ENCODE measurements at places on chromosomes 7 and 10.

- DNase-seq = no peak
Observed at GRCh38 chr10:91194497-91195179, 25.8 kb upstream of the PCGF5 start.

GRCh38 chr10:119374236-119374635 lies 166.9 kb downstream of the GRK5 start:
- DNase-seq = no peak

DNA sequence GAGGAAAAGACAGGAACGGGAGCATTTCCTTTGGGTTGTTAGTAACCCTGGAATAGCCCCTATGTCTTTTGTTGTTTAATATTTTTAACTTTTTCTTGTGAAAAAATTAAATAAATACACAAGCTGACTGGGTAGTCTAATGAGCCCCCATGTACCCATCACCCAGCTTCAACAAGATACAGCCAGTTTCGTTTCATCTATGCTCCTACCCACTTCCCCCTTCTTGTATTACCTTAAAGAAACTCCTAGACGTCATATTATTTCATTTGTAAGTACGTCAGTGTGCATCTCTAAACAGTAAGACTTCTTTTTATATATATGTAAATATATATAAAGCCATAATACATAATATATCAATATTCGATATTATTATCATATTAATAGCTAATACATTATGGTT lies 42.8 kb upstream of the NUB1 start:
- DNase-seq = no peak

- DNase-seq = peak; percentile 42
Observed at GRCh38 chr10:77513781-77514331, 123.8 kb downstream of the KCNMA1 start.

- no peak for DNase-seq
Observed at GRCh38 chr7:152893801-152894294, 134.3 kb downstream of the ACTR3B start.

GRCh38 chr7:98719396-98719795 lies 102.3 kb downstream of the NPTX2 start:
- no peak for DNase-seq

GRCh38 chr10:43960981-43961380 lies 312.3 kb upstream of the ZNF32 start:
- DNase-seq = no peak

DNA sequence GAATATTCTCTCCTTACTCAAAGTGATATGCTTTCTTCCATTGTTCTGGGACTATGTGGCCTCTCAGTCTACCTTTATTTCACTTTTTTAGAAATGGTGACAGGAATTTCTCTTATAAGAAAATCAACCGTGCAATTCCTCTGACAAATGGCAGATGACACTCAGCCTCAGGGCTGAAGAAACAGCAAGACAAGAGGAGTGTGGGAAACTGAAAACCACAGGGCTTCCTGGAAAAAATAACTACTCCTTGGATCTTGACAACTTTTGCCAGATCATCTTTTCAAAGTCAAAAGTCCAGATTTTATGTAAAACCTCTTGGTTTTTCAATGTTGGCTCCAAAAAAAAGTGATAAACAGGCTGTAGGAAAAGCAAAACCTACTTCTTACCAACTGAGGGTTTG lies 121.5 kb downstream of the TYW1B start:
- no peak for DNase-seq

GRCh38 chr10:44714451-44714850 lies 196.7 kb upstream of the TMEM72 start:
- no peak for DNase-seq

GRCh38 chr7:71388181-71388580 lies 256.2 kb downstream of the GALNT17 start:
- no peak for DNase-seq

DNA sequence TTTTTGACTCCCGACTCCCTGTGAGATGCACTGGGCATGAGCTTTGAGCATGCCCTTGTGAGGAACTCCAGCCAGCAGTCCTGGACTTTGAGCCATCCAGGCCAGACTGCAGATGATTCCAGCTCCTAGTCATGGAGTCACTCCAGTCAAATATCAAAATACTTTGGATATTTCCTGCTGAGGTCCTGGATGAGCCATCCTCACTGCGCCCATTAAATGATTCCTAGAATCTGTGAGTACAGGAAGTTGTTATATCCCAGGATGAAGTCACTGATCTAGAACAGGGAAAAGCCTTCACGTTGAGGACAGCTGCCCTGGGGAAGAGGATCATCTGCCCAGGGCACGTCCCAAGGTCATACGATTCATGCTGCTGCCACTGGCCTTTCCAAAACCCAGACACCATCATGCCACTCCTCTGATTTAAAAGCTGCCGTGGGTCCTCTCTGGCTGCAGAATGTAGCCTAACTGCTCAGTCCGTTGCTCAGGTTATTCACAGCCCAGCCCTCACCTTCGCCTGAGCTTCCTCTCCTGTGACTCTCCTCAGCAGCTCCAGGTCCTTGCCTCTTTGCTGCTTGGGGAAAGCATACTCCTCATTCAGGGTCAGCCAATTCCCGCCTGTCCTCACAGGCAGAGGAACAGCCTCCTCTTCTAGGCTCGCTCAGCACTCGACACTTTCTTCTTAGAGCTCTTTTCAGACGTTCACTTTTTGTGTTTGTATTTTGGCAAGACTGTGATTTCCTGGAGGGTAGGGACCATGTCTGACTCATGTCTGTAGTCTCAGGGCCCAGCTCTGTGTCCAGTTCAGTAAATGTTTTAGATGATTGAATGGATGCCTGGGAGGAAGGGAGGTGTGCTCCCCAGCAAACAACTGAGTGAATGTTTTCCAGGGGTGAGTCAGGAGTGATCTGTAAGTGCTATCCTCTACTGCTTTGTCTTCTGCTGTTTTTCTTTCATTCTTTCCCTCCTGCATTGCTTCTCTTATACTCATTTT lies 157.8 kb downstream of the SNX10 start:
- DNase-seq = no peak

GRCh38 chr10:119243488-119243887 lies 36.1 kb downstream of the GRK5 start:
- DNase-seq = no peak

DNA sequence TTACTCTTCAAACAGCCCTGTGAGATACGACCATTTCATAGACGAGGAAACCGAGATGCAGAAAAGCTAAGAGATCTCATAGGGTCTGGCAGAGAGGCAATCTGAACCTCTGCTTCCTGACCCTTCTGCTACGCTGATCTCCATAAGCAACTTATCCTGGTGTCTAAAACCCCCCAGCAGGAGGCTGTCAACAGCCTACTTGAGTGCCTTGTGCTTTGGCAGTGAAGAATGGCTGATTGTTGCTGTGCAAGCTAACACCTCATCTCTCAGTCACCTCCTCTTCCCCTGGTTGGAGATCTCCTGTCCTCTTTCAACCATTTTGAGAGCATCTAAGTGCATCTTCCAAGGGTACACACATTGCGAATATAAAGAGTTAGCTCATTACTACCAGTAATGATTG lies 86.2 kb downstream of the AOAH start:
- DNase-seq = no peak

- DNase-seq = no peak
Observed at GRCh38 chr10:120971671-120972070, 120.5 kb downstream of the WDR11 start.

- no peak for DNase-seq
Observed at GRCh38 chr7:31934551-31934950, 135.7 kb downstream of the PDE1C start.
